ENCODE measurements at places on chromosomes 7 and 10.

GRCh38 chr10:61852261-61852660 is 49.2 kb upstream of the ARID5B start:
- no peak for DNase-seq

DNA sequence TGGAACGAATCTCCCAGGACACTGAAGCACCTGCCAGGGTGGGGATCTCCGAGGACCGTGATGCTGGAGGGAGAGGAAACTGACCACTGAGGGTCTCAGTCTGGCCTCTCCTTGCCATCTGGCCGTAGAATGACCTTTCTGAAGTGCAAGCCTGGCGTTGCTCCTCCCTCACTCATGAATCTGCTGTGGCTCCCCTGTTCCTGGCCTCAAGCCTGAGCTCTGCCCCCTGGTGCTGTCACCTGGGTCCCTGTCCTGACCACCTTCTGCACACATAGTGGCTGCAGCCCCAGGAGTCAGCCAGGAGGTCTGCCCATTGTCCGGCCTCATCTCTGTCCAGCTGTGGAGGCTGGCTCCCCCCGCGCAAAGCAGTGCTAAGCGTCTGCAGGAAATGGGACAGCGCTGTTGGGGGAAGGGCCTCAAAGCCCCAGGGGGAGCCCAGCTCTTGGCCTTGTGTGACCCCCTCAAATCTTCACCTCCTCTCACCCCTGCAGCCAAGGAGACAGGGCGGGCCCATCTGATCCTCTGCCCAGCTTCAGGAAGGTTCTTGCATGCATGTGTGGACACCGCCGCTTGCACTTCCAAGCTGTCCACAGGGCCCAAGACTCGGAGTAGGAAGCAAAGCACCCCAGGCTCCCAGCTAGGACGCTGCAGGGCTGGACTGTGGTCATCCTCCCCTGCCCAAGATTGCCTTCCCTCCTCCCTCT is 65.7 kb downstream of the MYL10 start:
- DNase-seq, result no peak

DNA sequence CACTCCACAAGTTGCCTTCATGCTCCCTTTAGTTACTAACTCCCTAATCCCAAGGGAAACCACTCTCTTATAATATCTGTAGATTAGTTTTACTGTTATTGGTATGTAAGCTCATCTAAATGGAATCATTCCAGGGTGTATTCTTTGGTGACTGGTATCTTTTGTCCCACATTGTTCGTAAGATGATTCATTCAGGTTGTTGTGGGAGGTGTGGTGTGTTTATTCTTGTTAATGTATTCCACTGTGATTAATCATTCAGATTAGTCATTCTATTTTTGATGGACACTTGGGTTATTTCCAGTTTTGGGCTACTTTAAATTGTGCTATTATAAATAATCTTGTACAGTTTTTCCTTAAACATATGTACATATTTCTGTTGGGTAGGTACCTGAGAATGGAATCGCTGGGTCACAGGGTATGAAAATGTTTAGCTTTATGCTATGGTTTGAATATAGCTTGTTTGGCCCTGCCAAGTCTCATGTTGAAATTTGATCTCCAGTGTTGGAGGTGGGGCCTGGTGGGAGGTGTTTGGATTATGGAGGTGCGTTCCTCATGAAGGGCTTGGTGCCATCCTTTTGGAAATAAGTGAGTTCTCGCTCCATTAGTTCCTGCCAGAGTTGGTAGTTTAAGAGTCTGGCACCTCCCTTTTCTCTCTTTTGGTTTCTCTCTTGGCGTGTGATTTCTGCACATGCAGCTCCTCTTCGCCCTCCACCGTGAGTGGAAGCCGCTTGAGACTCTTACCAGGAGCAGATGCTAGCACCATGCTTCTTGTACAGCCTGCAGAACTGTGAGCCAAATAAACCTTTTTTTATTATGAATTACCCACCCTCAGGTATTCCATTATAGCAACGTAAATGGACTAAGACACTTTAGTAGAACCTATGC is 13.8 kb downstream of the BTRC start:
- DNase-seq, result no peak

- no peak for DNase-seq
These were observed 5.7 kb downstream of the SEMA3A start for GRCh38 chr7:84188786-84189405.

DNA sequence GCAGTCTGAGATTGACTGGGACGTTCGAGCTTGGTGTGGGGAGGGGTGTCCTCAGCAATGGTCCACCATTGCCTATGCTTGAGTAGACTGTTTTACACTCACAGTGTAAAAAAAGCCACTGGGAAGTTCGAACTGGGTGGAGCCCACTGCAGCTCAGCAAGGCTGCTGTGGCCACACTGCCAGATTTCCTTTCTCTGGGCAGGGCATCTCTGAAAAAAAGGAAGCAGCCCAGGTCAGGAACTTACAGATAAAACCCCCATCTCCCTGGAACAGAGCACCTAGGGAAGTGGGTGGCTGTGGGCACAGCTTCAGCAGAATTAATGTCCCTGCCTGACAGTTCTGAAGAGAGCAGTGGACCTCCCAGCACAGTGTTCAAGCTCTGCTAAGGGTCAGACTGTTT is 80.3 kb downstream of the BICC1 start:
- DNase-seq, result no peak

- no peak for DNase-seq
These were observed 9.2 kb downstream of the PCBD1 start for GRCh38 chr10:70879207-70879606.

GRCh38 chr10:34689053-34689452 is 126.0 kb downstream of the PARD3 start:
- no peak for DNase-seq

- DNase-seq, result no peak
These were observed 104.1 kb downstream of the PPP1R3C start for GRCh38 chr10:91528768-91529167.

GRCh38 chr7:151110236-151110940 is 24.1 kb downstream of the AGAP3 start:
- DNase-seq, result no peak

All from omental fat pad (tissue), 4 donors.